Activated T-helper 1 cell treated with anti-CD3 and anti-CD28 coated beads, Interleukin-2, amount 50 U/mL, for 16 hours (primary cell): ENCODE measurements at places on chromosomes 6 and 20.

GRCh38 chr6:604579-604978 lies 52.3 kb downstream of the HUS1B start:
- no peak for DNase-seq

- DNase-seq: no peak
Observed at GRCh38 chr6:5606546-5606945, 345.2 kb downstream of the FARS2 start.

DNA sequence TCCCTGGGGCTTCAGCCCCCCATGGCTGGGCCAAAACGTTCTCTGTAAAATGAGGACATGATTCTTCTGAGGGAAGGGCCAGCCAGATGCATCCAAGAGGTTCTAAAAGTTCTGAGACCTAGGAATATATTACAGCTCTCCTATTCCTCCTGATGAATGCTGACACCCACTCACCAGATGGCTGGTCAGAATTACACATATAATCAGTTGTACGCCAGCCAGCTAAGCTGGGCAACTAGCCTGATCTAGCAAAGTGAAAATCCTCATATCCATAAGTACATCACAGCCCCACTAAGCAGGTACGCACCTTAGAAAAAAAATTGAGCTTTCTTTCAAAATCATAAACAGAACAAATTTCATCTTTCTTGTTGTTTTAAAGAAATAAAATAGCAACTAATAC lies 34.8 kb downstream of the C6orf118 start:
- DNase-seq: no peak

- DNase-seq: no peak
Observed at GRCh38 chr6:101961357-101961756, 567.8 kb downstream of the GRIK2 start.

- no peak for DNase-seq
Observed at GRCh38 chr6:135870722-135871121, 19.2 kb downstream of the PDE7B start.

DNA sequence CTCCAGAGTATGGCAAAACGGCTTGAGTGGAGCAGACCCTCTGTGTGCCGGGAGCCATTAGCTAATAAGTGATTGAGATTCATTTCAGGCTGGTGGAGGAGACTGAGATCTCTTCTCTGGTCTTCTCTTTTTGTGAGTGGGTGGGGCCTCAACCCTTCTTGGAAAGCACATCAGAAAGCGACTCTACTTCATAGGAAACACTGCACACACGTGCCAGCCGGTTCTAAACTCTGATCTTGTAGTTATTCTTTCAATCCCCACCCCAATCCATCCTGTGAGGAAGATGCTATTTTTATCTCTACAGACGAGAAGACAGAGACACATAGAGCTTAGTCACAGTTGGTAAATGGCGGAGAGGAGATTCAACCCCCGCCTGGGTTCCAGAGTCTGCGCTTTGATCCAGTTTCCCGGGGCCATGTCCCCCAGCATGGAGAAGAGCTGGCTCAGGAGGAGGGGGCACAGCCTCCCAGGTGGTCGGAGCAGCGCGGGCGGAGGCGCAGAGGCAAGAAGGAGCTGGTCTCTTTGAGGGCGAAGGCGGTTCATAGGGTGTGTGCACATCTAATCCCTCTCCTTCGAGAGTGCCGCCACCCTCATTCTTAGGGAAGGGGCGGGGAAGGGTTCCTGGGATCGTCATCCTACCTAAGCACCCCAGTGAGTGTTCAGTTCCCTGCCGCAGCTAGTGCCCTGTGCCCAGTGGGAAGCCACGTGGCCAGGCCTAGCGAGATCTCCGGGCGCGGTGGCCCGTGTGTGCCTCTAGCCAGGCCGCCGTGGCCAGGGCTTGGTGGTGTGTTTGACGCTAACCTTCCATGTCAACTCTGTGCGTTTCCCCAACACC lies 49.0 kb upstream of the TAGAP start:
- no peak for DNase-seq

DNA sequence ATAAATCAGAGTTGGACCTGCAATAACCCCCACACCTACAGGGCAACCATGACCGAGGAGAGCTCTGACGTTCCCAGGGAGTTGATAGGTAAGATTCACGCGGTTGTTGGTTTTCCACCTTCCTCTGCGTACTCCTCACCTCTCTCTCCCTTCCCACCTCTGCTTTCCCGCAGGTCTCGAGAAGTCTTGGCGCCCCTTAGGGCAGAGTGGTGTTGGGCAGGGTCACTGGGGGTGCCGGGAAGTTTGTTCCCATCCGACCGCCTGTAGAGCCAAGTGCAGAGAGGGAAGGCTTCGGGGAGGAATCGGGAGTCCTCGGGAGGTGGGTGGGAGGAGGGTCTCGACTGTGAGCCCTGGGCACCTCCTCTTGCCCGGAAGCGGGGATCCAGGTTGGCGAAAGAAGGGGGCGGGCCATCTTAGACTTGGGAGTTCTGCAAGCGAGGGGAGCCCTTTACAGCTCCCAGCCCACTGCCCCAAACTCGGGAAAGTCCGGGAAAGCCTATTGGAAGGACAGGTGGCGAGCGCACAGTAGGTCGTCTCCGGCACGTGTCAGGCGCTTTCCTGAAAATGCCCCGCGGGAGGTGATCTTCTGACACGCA lies 672 bp downstream of the CARMIL1 start:
- peak; percentile 0 for DNase-seq

DNA sequence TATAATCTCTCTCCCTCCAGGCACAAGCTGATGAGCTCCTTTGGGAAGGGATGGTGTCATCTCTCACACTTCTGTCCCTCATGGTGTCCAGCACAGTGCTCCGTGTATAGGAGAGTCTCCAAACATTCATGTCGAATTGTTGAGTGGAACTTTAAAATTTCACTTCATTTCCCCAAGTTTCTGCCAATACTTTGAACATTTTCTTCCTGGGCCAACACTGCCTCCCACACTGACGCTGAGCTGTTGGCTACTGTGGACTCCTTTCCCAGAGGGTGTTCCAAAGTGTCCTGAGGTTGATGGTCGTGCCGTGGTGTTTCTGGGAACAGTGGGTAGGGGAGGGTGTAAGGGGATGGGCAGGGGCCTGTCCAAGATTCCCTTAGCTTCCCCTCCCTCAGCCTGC lies 122.7 kb downstream of the TIAM2 start:
- no peak for DNase-seq

- DNase-seq: no peak
Observed at GRCh38 chr6:16450285-16450684, 211.9 kb downstream of the GMPR start.

DNA sequence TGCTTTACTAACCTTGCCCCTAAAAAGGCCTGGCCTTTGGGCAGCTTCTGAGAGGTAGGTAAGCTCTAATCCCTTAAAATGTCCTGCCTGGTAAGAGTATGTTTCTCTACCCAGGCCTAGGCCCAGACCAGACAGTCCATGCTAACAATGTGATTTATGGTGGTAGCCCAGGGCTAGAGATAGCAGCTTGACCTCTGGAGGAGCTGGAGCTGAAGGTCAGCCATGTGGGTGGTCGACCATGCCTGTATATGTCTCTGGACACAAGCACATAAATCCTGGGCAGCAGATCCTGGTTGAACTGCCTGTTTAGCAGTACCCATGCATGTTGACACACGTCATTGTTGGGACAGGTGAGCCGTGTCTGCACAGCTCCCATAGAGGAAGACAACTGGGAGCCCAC lies 62.1 kb upstream of the PHACTR1 start:
- no peak for DNase-seq

- no peak for DNase-seq
Observed at GRCh38 chr6:144715344-144715743, 430.2 kb downstream of the UTRN start.

DNA sequence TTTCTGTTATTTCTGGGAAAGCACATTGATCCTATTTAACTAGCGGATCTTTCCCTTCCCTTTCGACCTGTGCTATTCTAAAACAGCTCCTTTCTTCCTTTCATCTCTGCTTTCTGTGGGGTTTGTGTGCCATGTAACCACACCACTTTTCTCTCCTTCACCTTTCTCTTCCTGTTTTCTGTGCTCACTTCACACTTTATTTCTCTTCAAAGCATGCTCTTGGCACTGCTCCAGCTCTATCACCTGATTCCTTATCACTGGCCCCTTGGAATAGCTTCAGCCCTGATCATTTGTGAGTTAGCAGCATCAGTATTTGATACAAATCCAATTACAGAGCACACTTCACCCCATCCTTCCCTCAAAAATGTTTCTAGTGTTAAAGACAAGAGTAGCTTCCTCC lies 8.1 kb upstream of the METTL24 start:
- no peak for DNase-seq

DNA sequence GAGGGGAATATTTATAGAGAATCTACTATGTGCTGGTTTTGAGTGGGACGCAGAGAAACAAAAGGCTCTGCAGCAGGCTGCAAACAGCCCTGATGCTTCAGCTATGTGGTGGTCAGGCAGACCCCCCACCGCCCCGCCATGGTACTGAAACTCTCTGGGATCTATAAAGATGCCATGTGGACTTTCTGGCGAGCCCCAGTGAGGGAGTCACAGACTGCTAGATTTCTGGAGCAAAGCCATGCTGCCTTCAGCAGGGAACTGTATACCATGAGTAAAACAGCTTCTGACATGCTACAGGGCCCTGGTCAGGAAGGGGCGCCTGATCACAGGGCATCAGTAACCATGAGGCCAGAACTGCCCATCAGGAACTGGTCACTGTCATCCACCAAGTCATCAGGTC lies 19.2 kb upstream of the BPIFB1 start:
- no peak for DNase-seq

GRCh38 chr20:7935027-7935551 lies 5.2 kb downstream of the HAO1 start:
- DNase-seq: no peak

- DNase-seq: no peak
Observed at GRCh38 chr20:36128463-36129159, 25.9 kb upstream of the EPB41L1 start.

GRCh38 chr6:136466777-136467176 lies 83.4 kb downstream of the MAP7 start:
- DNase-seq: no peak

DNA sequence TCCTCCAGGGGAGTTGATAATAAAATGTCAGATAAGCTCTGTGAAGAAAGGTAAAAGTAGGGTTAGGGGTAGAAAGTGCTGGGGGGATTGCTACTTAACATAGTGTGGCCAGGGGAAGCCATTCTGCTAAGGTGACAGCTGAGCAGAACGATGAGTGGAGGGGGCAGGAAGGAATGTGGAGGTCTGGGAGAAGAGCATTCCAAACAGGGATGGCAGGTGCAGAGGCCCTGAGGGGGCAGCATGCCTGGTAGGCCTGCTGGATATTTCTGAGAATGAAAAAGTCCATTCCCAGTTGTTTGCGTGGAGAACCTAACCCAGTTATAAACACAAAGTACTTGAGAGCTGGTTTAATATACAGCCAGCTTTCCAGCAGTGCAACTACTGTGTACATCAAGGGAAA lies 9.3 kb downstream of the GFRA4 start:
- DNase-seq: no peak

DNA sequence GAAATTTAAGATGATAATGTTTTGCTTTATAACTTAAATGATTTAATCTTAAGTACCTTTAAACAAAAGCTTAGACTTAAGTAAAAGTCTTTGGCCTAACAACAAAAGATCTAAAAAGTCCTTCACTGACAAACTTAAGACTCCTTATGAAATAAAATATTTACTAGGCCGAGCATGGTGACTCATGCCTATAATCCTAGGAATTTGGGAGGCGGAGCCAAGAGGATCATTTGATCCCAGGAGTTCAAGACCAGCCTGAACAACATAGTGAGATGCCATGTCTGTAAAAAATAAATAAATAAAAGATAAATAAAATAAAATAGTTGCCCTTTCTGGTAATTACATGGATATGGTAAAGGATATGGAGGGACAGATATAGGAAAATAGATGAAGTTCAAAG lies 12.4 kb downstream of the KATNA1 start:
- DNase-seq: no peak

- no peak for DNase-seq
Observed at GRCh38 chr6:52955871-52956270, 39.2 kb downstream of the GSTA4 start.

GRCh38 chr6:121694389-121694788 lies 258.9 kb downstream of the GJA1 start:
- DNase-seq: no peak

GRCh38 chr20:59016795-59017492 lies 2.3 kb upstream of the TUBB1 start:
- DNase-seq: no peak

DNA sequence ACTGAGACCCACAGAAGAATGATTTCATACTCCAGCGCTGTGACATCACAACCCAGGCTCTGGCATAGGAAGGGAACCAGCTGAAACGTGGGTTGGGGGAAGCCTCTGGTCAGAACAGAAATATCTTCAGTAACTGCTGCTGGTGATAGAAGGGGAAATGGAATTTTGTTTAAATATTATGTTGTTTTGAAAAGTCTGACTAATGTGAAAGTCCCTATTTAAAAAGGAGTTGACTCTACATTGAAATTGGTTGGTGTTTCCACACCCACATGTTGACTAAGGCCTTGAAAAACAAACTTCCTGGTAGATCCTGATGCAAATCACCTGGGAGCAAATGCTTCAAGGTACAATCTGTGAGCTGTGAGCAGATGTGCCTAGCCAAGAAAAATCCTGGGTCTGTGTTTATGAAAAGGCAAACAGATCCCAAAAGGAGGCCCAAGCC lies 24.5 kb upstream of the TCP11 start:
- no peak for DNase-seq

GRCh38 chr6:42403421-42403820 lies 48.3 kb downstream of the TRERF1 start:
- DNase-seq: no peak

- no peak for DNase-seq
Observed at GRCh38 chr20:14341801-14342200, 4.4 kb upstream of the FLRT3 start.

GRCh38 chr6:112235956-112236355 lies 18.4 kb downstream of the LAMA4 start:
- no peak for DNase-seq

DNA sequence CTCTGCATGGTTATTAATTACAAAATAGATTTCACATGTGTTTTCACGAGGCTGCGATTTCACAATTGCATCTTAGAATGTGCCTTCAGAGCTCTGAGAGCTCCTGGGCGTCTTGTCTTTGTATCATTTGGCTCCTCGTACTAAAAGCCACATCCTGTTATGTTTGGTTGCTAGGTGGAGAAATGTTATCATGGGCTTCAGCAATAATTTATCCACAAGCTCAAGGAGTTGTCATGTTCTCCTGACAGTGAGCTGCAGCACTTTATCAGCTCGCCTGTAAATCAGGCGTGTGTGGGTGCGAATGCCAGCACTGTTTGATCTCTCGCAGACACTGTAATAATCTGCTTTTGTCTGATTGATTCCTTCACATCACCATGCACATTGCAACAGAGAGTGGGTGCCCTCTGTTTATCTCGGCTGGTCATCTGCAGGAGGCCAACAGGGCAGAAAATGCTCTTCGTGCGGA lies 218.6 kb upstream of the ZFP64 start:
- peak; percentile 18 for DNase-seq
